ENCODE measurements at places on chromosomes 16 and 17.
A peak's percentile ranks its signal among the peaks of the same experiment; 100 is the strongest.

DNA sequence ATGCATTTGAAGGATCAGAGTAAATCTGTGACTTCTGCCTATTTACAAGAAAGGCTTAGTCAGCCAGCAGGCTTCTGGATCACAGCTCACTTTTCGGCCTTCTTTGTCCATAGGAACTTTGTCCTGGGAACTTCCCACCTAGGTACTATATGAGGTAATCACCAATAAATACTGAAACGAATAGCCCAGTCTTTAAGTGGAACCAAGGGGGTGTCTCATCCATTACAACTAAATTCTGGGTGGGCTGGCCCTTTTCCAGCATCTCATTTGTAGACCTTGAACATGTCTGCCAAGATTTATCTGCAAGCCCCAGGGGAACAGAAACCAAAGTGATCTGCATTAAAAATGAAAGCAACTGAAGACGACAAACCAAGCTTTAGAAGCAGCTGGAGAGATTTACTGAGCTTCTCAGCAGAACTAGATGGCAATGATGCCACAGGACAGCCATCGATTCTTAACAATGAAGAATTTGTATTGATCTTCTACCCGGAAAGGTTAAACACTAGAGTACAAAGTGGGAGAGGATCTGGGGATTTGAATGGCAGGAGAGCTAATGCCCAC is 55.5 kb downstream of the SNX11 start:
- peak; percentile 68 for DNase-seq

DNA sequence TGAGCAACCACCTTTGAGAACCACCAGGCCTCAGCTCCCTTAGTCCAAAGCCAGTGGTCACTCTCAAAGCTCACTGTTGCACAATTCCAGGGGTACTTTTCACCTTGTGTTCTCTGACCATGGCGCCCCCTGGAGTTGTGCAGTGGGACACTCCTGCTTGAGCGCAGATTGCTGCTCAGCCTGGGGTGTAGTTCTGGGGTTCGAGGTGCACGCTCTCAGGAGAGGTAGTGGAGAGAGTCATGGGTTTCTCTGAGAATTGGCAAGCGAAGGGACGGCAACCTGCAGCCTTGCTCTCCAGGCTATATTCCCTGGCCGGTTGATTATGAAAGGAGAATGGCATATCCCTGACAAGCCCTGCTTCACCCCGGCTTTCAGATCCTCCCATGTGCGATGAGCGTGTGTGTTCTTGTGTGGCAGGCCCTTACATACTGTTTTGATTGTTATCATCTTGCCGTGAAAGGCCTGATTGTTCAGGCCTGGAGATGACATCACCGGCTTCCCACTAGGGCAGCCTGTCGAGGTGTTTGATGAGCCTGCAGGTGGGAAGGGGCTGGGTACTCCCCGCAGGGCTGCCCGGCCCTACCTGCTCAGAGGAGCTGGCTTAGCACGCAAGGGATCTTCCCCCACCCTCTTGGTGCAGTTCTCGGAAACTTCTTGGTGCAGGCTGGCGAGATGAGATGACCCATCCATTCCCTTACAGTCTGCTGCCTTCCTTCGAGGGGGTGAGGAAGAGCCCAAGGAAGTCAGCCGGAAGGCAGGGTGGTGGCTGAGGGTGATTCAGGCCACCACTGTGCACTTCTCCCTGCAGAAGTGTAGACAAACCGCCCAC is 431.2 kb downstream of the SLC39A11 start:
- DNase-seq, result no peak

DNA sequence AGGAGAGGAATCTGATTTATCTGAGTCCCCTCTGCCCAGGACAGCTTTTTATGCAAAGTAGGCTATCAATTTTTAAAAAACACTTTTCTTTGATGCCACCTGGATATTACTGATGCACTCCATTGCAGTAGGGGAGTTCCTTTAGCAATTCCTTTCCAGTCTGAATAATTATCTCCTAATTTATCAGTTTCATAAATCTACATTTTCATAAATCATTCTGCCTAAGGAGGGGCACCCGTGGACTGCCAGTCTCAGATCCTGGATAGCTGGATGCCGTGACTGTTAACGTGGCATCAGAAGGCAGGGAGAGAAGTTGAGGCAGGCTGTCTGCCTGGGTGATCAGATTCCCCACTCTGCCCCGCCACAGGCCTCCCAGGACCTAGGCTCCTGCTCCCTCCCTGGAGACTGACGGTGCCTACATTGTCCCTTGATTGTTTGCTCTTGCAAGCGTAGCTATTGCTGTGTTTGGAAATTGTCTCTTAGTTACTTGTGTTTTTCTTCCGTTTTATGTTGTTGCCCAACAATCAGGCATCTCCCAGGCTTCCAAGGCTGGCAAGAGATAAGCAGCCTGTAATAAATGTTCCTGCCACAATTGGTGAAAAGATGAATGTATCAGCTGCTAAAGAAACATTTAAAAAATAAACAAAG is 75.2 kb downstream of the KATNIP start:
- DNase-seq, result peak; percentile 63

DNA sequence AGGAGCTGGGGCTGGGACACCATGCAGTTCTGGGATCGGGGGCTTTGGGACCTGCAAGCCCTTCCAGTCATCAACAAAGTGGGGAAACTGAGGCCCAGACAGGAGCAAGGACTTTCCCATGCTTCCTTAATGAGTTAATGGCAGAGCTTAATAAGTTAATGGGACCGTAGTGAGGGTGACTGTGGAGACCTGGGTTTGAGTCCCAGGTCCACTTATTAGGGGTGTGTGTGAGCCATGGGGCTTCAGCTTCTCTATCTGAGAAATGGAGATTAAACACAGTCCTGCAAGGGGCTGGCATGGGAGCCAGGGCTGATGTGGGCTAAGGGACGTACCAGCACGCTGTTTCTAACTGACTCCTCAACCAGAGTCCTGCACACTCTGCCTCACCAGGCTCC is 41.7 kb upstream of the NKD1 start:
- no peak for DNase-seq

GRCh38 chr16:67449739-67450138 is 18.8 kb downstream of the HSD11B2 start:
- no peak for DNase-seq

DNA sequence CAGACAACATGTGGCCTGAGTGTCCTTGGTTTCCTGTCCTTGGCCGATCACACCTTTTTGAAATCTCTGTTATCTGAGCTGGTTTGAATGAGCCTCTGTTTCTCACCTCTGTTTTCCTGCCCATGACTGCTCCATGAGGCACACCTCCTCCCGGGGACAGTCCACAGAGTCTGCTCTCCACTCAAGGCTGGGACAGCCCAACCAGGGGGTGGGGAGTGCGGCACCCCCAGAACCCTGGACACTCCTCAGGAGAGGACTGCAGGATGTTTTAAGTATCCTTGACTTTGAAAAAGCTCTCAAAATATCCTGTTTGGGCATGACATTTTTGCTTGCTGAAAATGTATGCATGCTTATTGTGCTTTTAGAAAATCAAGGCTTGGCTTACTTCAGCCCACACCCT is 333.0 kb upstream of the N4BP1 start:
- no peak for DNase-seq

DNA sequence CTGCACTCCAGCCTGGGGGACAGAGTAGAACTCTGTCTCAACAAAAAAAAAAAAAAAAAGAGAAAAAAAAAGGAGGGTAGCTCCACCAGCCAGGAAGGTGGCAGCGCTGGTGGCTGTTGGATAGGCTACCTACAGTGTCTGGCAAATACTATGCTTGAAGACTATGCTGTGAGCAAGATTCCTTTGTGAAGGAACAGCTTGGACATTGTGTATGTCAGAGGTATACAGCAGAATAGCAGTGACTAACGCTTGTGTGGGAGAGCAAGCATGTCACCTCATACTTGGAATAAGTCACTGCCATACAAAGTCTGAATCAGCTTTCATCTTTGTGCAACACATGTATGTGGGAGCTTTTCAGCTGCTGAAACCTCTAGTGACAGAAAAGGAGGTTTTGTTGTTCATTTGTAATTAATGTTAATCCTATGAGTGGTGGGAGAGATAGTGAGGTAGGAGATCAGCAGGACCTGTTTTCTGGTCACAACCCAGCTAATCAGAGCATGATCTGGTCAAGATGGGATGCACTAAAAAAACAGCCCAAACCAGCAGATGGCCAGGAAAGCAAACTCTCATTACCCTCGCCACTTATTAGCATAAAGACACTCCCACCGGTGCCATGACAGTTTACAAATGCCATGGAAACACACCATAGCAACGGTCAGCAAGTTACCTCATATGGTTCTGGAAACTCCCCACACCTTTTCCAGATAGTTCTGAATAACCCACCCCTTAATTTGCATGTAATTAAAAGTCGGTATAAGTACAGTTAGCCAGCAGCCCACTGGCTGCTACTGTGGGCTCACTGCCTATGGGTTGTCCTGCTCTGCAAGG is 6.8 kb upstream of the ITGAD start:
- DNase-seq, result peak; percentile 1

GRCh38 chr16:61681673-61682072 is 354.6 kb downstream of the CDH8 start:
- no peak for DNase-seq

DNA sequence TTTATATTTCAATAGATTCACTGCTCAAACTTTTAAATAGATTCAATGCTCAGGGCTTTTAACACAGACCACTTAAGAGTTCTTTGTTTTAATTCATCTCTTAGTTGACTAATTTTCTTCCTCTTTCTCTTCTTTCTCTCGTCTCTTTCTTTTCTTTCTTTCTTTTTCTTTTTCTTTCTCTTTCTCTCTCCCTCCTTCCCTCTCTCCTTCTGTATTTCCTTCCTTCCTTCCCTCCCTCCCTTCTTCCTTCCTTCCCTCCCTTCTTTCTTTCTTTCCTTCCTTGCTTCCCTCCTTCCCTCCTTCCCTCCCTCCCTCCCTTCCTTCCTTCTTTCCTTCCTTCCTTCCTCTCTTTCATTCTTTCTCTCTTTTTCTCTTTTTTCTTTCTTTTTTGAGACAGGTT is 104.4 kb downstream of the LYRM1 start:
- DNase-seq, result no peak

GRCh38 chr17:36608794-36609497 is 7.6 kb downstream of the MRM1 start:
- peak; percentile 70 for DNase-seq

GRCh38 chr17:73748508-73748907 is 104.3 kb upstream of the SDK2 start:
- DNase-seq, result no peak

- DNase-seq, result no peak
Measured at GRCh38 chr16:86245895-86246294, 264.4 kb upstream of the FOXF1 start.

- peak; percentile 51 for DNase-seq
Measured at GRCh38 chr17:43540821-43541674, 5.1 kb downstream of the ETV4 start.

- no peak for DNase-seq
Measured at GRCh38 chr16:88968589-88969280, 8.3 kb downstream of the CBFA2T3 start.

GRCh38 chr17:78105551-78105950 is 23.0 kb downstream of the TMC6 start:
- DNase-seq, result peak; percentile 14

DNA sequence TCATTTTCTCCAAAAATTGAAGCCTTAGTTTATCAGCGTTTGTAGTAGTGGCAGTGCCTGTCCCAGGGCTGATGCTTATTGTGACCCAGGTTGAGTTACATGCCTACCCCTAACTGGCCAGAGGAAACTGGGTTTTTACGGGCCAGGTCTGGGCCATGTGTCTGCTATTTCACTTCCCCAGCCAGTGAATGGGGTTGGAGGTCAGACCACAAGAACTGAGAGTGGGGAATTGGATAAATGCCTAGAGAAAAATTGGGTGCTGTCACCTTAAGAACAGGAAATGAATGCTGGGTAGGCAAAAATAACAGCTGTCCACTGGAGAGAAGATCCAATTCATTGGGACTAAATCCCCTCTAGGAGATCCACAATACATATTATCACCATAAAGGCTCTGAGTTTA is 5.2 kb downstream of the ADPRM start:
- peak; percentile 54 for DNase-seq

DNA sequence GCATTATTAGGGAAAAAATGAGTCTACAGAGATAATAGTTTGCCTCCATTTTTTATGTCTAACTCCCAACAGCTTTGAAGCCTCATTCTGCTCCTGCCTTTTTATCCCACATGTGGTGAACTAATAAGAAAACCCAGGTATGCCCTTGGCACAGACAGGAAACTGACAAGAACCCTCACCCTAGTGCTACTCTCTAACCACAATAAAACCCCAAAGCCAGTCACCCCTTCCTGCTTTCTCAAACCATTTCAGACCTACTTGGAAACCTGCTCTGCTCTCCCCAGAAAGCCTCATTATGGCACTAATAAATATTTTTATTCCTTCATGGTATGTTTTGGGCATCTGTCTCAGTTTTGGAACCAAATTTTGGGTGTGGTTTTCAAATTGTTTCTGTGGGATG is 3.9 kb upstream of the MARVELD3 start:
- DNase-seq, result no peak

DNA sequence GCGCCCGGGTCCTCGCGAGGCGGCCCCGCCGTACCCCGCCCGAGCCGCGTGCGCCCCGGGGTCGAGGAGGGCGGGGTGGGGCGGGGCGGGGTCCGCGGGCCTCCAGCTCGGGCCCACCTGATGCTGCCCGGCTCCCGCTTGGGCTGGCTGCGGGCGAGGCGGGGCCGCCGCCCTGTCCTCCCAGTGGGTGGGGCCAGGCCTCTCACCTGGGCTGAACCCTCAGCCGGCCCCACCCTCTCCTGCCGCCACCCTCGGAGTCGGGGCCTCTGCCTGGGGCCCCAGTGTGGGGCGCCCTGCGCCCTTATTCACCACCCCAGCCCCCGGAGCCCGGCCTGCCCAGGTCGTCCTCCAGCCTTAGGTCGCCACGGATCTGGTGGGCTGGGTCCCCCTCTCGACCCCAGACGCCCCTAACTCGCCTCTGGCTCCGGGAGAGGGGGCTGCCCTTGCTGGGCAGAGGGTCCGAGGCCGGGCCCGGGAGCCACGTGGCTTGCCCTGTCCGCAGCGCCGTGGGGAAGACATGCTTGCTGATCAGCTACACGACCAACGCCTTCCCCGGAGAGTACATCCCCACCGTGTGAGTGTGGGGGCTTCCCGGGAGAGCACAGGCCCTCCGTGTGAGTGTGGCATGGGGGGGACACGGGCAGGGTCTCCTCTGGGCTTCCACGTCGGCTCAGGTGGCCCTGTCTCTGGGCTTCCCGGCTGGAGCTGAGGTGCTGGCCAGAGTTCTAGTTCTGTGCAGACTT is 578 bp downstream of the RAC3 start:
- peak; percentile 13 for DNase-seq

DNA sequence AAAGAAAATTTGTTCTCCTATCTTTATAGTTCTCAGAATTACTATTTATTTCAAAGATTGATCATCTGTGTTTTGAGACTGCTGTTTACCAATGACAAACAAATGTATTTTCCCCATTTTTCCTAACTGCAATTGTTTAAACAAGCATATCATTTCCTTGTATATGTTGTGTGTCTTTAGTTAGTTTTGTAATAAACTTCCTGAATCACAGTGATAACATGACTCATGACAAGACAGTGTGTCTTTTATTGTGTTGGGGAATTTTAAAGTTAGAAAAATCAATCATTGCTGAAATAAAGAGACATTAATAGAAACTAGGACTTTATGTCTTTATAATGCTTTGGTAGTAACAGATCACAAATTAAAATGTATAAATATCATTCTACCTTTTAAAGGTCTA is 348.5 kb downstream of the KCNJ2 start:
- DNase-seq, result no peak

DNA sequence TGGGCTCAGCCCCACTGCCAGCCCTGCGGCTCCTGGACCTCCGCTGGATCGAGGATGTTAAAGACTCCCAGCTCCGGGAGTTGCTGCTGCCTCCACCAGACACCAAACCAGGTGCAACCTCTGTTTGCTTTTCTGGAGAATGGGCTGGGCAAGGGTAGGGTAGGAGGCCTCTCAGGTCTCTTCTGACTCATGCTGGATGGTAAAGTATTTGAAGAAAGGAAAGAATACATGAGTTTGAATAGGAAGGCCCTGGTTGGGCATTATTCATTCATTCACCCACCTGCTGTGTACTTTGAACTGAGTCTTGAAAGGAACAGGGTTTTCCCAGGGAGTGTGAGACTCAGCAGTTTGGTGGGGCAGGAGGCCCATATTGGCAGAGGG is 6.5 kb upstream of the ORAI3 start:
- DNase-seq, result no peak
